ENCODE measurements at places on chromosomes 16 and 17.

GRCh38 chr17:72233986-72234385 is 113.2 kb downstream of the SOX9 start:
- no peak for DNase-seq

- DNase-seq = peak; percentile 49
These were observed 3.2 kb downstream of the CCR7 start for GRCh38 chr17:40561871-40562611.

DNA sequence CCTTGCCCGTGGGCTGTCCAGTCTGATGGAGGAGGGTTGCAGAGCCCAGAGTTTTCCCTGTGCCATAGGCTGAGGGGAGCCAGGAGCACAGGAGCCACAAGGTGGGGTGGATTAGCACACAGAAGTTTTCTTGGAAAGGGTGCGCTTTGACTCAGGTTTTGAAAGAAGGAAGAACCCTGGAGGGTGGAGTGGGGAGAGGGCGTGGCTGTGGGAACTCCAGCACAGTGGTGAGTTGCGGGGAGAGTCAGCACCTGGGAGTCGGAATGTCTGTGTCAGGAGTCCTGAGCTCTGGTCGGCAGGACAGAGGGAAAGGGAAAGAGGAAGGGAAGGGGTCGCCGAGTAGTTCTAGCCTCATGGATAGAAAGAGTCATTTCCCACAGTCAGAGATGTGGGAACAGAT is 8.9 kb upstream of the KRT14 start:
- DNase-seq = no peak

- DNase-seq = peak; percentile 31
These were observed 4.5 kb downstream of the RANBP10 start for GRCh38 chr16:67801883-67802282.

DNA sequence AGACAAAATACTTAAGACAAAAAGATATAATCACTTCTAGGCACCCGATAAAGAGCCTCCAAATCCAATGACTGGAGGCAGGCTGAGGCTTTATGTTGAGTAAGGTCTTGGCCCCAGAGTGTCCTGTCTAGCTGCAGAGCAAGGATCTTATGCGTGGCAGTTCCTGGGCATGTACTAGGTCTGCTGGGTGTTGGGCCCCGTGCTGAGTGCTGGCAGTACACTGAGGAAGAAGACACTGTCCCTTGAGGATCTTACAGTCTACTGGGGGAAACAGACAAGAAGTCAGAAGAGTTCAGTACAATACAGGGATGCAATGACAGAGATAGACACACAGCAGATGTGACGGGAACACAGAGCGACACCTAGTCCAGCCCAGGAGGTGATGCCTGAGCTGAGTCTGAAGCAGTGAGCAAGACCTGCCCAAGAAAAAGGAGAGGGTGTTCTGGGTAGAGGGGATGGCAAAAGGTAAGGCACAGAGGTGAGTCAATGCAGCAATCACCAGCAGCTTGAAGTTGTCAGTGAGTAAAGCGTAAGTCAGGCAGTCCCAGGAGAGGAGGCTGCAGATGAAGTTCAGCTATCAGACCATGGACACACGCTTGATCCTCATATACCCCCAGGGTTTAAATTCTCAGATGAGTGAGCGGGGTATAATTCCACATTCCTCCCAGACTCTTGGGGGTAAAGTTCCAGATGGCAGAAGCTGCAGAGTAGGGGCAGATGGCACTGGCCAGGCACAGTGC is 18.1 kb downstream of the MAP3K14 start:
- DNase-seq = no peak

GRCh38 chr16:19997734-19998133 is 76.0 kb downstream of the GPR139 start:
- DNase-seq = no peak

DNA sequence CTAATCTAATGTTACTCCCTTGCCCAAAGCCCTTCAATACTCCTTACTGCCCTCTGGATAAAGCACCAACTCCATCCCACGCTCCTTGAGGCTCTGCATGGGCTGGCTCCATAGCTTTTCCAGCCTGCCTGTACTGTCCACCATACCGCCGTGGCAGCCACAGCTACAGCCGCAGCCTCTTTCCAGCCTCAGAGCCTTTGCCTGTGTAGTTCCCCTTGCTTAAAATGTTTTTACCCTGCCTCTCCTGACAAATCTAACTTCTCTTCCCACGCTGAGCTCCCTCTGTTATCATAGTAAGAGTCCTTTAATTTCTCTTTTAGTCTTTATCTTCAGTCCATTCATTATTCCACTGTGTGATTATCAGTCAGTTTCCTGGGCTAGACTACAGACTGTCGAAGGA is 22.0 kb downstream of the TEX14 start:
- DNase-seq = no peak

DNA sequence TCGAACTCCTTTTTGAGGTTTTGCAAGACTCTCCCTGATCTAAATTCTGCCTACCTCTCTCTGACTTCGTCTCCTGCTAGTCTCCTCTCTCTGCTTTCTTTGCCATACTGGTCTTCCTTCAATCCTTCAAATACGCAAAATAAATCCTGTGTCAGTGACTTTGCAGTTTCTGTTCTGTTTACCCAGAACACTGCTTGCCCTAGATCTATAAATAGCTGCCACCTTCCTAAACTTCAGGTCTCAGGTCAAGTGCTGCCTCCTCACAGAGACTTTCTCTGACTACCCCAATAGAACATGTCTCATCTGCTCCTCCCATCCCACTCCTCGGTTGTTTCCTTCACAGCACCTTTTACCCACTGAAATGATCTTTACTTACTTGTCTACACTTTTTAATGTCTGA is 78.9 kb downstream of the TRIM37 start:
- no peak for DNase-seq

GRCh38 chr17:63419949-63420867 is 25.9 kb downstream of the CYB561 start:
- peak; percentile 30 for DNase-seq

DNA sequence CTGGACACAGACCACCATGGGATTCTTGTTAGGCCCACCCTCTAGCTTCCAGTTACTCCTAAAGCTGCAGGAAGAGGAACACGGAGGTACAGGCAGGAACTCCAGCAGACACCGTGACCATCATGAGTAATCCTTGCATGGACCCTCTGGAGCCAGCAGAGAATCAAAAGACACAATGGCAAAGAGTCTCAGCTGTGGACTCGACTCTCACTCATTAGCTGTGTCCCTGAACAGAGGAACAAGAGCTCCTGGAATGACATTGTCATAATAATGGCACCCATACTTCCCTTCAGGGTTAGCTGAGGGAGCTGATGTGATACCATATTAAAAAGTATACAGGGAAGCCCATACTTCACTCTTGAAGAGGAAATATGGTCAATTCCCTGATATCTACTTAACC is 176.3 kb upstream of the ASIC2 start:
- DNase-seq = no peak

DNA sequence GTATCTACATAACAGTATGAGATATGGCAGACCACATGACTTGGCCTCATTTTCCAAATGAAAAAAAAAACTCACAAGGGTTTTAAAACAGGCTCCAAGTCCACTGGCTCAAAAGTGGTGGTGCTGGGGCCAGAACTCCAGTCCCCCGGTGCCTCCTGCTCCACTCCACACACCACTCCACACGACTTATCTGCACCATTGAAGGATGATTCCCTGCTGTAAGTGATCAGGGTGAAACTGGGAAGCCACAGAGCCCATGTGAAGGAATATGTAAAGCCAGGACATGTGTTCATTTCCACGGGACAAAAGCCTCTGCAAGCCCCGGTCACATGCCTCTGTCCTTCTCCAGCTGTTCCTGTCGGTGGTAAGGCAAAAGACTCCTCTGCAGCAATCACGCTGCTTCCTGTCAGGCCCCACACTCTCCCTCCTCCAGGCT is 97.2 kb downstream of the ZNF18 start:
- no peak for DNase-seq

GRCh38 chr16:74611721-74612120 is 4.8 kb upstream of the GLG1 start:
- DNase-seq = no peak

DNA sequence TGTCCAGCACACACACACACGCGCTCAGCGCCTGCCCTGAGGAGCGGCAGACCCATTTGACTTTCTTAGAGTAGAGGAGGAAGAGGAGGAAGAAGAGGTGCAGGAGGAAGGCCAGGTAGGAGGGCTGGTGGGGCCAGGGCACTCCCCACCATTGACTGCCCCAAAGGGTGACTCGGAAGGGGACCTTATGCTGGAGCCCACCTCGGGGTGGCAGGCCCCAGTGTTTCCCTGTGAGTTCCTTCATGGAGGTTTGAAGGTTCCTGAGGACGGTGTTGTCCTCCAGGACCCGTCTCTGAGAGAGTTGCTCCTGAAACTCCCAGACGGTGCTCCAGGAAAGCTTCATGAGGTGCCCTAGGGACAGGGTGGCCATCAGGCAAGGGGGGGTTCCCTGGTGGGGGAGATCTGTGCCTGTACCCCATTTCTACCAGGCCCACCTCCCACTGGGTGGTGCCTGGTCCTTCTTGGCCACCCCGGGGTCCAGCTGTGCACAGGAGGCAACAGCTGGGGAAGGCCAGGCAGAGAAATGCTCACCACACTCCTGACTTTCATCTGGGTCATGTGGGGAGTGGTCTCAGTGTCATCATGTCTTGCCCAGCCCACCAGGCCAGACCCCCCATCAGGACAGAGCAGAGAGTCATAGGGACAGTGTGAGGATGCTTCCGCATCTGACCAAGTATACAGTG is 89.5 kb downstream of the TNFRSF13B start:
- DNase-seq = no peak

GRCh38 chr17:79808763-79809529 is 12.1 kb upstream of the CBX8 start:
- DNase-seq = no peak

- DNase-seq = no peak
These were observed 56.0 kb downstream of the RAP1GAP2 start for GRCh38 chr17:2852221-2852620.

GRCh38 chr17:27631411-27631760 is 398 bp downstream of the LGALS9 start:
- no peak for DNase-seq

Data from activated effector memory CD4-positive, alpha-beta T cell treated with Interleukin-2 at 50 U/mL for 16 hours (primary cell).